Panc1 (cell line): ENCODE measurements at places on chromosomes 6 and 20. TPM values are rescaled to one million over a fixed set of nuclear protein-coding genes. Genes with fewer than 3 reads are reported as not detected.

Gene OPRL1
- total RNA-seq = 3.9 TPM

Gene PCSK2
- total RNA-seq = not detected

Gene NRSN1
- total RNA-seq = not detected

Gene TINAG
- not detected for total RNA-seq

Gene THEMIS
- 0.05 TPM for total RNA-seq

Gene PRICKLE4
- 1.6 TPM for total RNA-seq

Gene SLA2
- 0.13 TPM for total RNA-seq

Gene LST1
- total RNA-seq = not detected

Gene CD83
- 5.3 TPM for total RNA-seq

Gene LATS1
- total RNA-seq = 36.0 TPM

Gene GRIK2
- total RNA-seq = 6.6 TPM

Gene VGLL2
- not detected for total RNA-seq

Gene AKAP12
- 267 TPM for total RNA-seq

Gene PTCRA
- total RNA-seq = not detected

Gene PEDS1
- 88.9 TPM for total RNA-seq

Gene PLCB4
- total RNA-seq = 1.5 TPM

Gene LPA
- total RNA-seq = 0.21 TPM

Gene RAD21L1
- 1.0 TPM for total RNA-seq

Gene DLL1
- 2.4 TPM for total RNA-seq

Gene CDSN
- total RNA-seq = not detected
